NCI-H2081 treated with DMSO at 0.1 percent for 48 hours (cell line): ENCODE measurements at places on chromosomes 16 and 17.

DNA sequence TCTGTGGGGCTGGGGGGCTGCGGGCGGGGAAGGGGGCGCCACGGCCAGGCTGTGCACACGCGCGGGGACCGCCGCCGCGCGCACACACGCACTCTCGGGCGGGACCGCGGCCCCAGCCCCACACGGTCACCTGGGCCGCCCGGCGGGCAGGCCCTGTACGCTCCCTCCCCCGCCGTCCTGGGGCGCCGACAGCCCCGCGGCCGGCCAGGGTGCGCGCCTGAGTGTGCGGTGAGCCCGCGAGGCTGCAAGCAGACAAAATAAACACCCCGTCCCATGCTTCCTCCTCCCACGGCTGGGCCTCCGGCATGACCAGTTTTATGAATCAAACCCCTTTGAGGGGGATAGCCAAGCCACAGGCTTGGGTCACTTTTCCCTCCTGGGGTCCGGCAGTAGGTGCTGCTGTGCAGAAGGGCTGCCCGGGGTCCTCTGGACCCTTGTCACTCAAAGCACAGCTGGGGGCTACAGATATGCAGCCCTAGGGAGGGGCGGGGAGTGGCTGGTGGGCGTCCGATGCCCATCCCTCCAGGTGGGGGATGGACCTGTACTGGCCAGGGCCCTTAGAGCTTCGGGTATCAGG, 441 bp downstream of the VASN start:
- no peak for DNase-seq

- DNase-seq = no peak
Measured at GRCh38 chr16:30748634-30749445, 615 bp downstream of the PHKG2 start.

DNA sequence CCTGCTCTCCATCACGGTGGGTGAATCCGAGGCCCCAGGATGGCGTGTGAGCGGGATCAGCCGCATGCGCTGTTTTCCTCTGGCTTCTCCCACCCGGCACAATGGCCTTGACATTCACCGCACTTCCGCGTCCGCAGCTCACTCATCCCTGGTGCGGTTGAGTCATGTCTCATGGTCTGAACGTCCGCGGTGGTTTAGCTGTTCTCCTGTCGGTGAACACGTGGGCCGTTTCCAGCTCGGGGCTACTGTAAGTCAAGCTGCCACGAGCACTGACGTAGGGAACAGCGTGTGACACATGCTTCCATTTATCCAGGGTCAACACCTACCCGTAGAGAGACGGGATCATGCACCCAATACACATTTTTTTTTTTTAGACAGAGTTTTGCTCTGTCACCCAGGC, 15.3 kb upstream of the CACNA1H start:
- no peak for DNase-seq

GRCh38 chr17:81690549-81690948, 6.7 kb downstream of the HGS start:
- DNase-seq = no peak

- no peak for DNase-seq
Measured at GRCh38 chr17:75335315-75335714, 46.1 kb upstream of the SLC25A19 start.

DNA sequence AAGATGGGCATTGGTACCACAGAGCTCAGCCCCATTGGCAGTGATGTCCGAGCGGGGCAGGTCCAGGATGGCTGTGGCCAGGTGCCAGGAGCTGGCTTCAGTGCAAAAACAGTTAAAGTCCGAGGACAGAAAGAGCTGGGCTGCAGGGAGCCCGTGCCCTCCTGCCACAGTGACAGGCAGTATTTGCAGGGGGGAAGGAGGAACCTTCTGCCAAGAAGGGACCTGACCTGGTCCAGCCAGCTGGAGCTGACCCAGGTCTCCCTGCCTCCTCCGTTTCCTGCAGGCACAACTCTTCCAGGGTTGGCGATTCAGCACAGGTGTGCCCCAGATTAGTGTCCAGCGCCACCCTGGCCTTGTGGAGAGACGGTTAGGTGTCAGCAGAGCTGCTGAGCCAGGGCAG, 199.0 kb downstream of the ENGASE start:
- no peak for DNase-seq

- DNase-seq = no peak
Measured at GRCh38 chr17:75468779-75469373, 12.4 kb downstream of the TMEM94 start.

DNA sequence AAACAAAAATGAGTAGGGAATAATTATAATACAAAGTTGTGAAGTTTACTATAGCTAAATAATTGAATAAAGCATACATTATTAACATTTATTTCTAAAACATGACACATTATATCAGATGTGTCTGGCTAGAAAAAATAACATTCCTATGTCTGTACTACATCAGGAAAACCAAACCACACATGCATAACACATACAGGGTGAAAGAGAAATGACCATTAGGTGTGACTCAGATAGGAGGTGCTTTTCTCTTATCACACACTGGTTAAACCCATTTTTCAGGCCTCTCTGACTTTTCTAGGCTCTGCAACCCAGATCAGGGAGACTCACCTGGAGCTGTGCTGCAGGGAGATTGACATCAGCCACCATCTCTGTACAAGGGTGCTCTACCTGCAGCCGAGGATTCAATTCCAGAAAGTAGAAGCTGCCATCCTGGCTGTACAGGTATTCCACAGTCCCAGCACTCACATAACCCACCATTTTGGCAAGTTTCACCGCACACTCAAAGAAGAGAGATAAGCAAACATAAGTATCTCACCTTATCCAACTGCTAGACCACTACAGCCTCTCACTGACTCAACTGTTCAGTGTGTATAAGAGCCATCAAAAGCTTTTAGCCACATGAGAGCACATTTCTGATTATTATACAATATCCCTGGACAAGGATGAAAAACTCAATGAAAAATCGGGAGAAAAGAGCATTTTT, 116.6 kb upstream of the C17orf78 start:
- no peak for DNase-seq

DNA sequence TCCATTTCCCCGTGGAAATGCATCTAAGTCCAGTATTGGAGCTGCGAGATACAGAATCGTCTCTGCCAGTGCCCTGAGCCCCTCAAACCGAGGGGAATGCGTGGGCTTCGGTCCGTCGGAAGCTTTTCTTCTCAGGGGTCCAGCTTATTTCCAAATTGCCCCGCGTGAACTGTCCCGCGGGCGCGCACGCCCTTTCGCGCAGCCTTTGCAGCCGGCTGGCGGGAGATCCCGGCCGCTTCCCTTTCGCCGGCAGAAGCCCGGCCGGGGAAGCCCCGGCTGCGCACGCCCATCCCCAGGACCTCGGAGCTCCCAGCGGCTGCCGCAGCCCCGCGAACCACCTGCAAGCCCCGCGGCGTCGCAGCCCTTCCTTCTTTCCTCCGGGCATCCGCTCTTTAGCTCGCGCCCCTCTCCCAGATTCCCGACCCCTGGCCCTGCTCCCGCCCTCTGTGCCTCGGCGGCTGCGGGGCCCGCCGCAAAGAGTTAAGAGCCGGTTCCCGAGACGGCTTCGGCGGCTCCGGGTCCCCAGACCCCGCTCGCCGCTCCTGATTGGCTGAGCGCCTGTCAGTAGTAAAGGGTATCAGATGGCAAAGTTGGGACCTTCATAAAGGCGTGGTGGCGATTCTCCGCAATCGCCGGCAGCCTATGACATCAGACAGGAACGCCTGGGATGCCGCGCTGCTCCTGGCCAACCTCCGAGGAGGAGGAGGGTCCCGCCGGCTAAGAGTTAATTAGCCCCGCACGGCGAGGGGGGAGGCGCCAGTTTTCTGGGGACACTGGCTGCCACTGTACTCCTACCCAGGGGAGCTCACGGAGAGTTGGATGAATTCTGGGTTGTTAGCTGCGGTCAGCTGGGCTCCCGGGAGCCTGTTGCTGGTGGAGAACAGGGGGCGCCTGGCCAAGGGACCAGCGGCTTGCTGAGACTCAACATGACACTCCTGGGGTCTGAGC, at the start of gene MYOCD:
Gene MYOCD, plus strand, starts transcription at position 628 of the 948 bp plus-strand sequence. Its CDS starts 299 bp downstream, at position 927.
- DNase-seq = no peak

DNA sequence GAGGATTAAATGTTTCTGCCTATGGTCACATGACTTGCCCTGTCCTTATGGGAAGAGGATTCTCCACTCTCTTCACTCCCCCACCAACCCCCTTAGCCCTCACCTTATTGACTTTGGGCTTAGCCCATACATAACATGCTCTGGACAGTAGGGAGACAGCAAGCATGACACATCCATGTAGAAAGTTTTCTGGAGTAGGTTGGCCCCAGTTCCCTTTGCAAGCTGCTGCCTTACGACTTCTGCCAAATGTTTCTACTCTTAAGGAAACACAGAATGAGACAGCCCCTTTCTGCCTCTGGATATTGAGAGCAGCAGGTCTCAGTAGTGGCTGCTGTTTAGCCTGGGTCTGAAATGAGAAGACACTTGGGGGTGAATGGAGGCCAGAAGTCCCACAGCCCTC, 282.2 kb downstream of the MAP2K6 start:
- no peak for DNase-seq

- peak; percentile 87 for DNase-seq
Measured at GRCh38 chr17:42107597-42108576, 4.6 kb downstream of the DHX58 start.

DNA sequence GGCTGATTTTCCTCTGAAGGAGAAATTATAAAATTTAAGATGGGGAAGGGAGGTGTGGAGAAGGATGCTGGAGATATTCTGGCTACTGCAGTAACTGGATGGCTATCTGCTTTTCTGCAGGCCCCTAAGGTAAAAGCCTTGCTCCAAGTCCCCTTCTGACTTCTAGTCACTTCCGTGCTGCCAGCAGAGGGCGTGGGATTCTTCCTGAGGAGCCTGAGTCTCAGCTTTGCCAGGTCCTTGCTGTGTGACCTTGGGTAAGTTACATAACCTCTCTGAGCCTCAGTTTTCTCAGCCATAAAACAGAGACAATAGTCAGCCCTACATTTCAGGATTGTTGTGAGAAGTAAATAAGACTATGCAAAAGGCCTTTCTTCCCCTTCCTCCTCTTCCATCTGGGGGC, 24.3 kb upstream of the TMEM220 start:
- DNase-seq = no peak

GRCh38 chr16:78446992-78447563, 347.6 kb downstream of the WWOX start:
- no peak for DNase-seq

DNA sequence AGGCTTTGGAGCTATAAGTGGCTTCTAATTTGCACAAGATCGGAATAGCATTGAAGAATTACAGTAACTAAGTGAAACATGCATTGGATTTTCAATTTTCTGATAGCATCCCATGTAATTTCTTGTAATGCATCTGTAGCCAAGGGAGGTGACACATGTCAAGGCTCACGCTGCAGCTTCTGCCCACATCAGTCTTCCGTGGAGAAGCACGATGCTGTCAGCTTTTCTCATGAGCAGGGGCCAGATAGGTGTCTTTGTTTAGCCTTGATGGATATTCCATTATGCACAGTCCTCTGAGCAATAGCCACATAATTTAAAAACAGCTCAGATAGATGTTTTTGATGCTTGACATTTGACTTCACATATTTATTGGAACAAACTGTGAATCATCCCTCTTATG, 1046.9 kb upstream of the EEF2KMT start:
- DNase-seq = no peak

GRCh38 chr17:29575511-29576213, 7.2 kb downstream of the TP53I13 start:
- no peak for DNase-seq

DNA sequence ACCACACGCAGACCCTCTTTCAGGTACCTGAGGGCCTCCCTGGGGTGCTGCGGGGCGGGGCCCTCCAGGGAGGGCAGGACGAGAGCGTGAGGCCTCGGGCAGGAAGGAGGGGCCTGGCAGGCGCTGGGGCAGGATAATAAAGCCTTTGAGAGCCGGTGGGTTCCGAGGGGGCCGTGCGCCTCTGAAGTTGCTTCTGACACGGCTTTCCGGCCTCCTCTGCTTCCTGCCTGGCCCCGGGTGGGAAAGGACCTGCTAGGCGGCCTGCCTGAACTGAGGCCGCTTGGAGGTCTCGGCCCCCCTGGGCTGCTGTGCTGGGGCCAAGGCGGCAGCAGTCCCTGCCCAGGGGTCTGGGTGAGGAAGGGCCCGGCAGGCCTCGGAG, 10.4 kb downstream of the CENPX start:
- DNase-seq = no peak

- no peak for DNase-seq
Measured at GRCh38 chr16:15981382-15981781, 32.0 kb downstream of the ABCC1 start.

- no peak for DNase-seq
Measured at GRCh38 chr17:61720016-61720795, 129.2 kb upstream of the NACA2 start.

- no peak for DNase-seq
Measured at GRCh38 chr16:77383606-77384187, 51.1 kb downstream of the ADAMTS18 start.

GRCh38 chr17:9509236-9509816, 66.3 kb downstream of the STX8 start:
- DNase-seq = no peak

- no peak for DNase-seq
Measured at GRCh38 chr17:78771758-78772382, 10.2 kb downstream of the CYTH1 start.

GRCh38 chr17:76820039-76820438, 48.2 kb upstream of the MGAT5B start:
- peak; percentile 73 for DNase-seq

GRCh38 chr17:20105539-20106280, 96.6 kb downstream of the SPECC1 start:
- no peak for DNase-seq

DNA sequence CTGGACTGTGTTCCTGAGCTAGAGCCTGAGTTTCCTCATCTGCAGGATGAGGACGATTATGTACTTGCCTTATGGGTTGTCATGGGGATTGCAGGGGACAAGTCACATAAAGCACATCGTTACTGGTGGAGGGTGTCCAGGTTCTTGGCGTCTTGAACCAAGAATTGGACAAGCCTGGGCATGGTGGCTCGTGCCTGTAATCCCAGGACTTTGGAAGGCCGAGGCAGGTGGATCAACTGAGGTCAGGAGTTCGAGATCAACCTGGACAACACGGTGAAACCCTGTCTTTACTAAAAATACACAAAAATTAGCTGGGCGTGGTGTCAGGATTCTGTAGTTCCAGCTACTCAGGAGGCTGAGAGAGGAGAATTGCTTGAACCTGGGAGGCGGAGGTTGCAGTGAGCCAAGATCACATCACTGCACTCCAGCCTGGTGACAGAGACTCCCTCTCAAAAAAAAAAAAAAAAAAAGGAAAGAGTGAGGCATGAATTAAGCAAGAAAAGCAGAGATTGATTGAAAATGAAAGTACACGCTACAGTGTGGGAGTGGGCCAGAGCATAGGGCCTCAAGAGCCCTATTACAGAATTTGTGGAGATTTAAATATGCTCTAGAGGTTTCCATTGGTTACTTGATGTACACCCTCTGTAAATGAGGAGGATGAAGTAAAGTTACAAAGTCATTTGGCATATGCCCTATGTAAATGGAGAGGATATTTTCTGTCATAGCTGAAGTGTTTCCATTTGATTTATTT, 30.7 kb downstream of the ADGRG5 start:
- DNase-seq = no peak

GRCh38 chr16:87833548-87833947, 35.8 kb downstream of the SLC7A5 start:
- DNase-seq = no peak
